ENCODE measurements at places on chromosomes 1 and 21.

GRCh38 chr1:228144193-228144992 is 4.3 kb downstream of the GUK1 start:
- no peak for DNase-seq

DNA sequence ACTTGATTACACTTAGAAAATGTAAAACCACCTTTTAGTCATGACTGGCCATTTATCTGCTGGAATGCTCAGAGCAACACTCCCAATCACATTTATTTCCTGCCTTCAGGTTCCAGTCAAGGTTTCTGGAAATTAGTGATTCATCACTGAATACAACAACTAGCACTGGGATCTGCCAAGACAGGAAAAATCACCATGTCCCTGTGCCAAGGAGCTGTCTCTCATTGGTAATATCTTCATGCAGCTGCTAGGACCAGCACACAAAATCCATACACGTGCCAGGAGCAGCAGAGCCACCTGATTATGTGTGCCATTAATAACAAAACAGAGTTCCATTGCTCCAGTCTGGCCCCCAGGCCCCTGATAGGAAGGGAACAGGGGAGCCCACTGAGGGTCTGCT is 194.6 kb downstream of the TNR start:
- DNase-seq, result no peak

GRCh38 chr1:116572771-116573430 is 2.1 kb upstream of the CD58 start:
- no peak for DNase-seq

- DNase-seq, result no peak
These were observed 303.6 kb downstream of the USH2A start for GRCh38 chr1:216119600-216119999.

- no peak for DNase-seq
These were observed at the start of gene TNFRSF8 for GRCh38 chr1:12063141-12064072. Gene TNFRSF8 (plus strand): TSS chr1:12063303. CDS start chr1:12063599, 296 bp downstream.

DNA sequence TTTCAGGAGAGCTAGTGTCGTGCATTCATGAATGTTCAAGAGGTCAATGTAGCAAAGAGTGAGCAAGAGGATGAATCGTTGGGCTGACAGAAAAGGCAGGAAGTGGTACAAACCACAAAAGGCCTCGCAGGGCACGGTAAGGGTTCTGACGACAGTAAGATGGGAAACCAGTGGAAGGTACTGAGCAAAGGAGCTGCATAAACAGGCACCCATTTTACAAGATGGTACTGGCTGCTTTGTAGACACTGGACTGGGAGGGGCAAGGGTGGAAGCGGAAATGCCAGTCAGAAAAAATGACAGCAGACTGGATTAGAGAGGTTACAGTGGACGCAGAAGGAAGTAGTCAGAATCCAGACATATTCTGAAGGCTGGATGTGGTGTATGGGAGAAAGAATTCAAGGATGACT is 123.5 kb downstream of the PTPN14 start:
- no peak for DNase-seq

- no peak for DNase-seq
These were observed 26.7 kb downstream of the TSPAN2 start for GRCh38 chr1:115062542-115063004.

DNA sequence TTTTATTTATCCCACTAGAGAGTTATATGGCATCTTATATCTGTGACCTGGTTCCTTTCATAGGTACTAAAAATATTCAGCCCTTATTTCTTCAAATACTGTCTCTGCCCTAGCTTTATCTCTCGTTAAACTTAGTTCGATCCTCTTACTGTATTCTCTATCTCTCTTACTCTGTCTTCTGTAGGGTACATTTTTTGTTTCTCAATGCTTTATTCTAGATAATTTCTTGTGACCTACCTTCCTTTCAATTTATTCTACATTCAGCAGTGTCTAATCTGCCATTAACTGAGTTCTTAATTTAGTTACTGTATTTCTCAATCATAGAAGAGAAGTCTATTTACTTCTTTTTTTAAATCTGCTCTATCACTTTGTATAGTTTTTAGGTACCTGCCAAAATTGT is 1.8 kb upstream of the ZFP69 start:
- DNase-seq, result no peak

- no peak for DNase-seq
These were observed 41.0 kb downstream of the LDLRAD2 start for GRCh38 chr1:21853131-21853427.

GRCh38 chr1:19676438-19676922 is 11.8 kb downstream of the HTR6 start:
- no peak for DNase-seq

GRCh38 chr1:115655916-115656315 is 14.1 kb downstream of the VANGL1 start:
- no peak for DNase-seq
